AG09319 (cell line): ENCODE measurements at places on chromosomes 1 and 21.

GRCh38 chr1:179807291-179807690, 64.2 kb downstream of the FAM163A start:
- no peak for DNase-seq

DNA sequence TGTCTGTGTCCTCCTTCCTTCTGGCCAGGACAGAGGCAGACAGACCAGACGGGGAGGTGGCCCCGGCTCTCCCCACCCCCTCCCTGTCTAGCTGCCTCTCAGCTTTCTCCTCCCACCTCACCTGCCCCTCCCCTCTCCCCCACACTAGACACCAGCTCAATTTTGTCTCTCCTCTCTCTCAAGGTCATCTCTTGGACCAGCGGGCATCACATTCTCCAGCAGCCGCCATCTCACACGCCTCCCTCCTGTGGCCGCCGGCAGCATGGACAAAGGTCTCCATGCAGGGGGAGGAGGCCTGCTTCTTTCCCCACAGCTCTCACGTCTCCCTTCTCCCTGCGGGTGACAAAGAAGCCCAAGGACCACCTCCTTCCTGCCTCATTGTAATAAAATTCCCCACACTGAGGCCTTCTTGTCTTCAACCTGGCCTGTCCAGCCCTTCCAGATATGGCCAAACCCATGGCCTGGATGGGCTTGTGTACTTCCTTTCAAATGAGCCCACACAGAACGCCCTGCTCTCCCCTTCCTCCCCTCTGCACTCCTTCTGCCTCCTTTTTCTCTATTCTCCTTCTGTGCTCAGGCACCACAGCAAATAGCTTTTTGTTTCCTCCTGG, 14.6 kb downstream of the OPTC start:
- DNase-seq, result no peak

GRCh38 chr1:3633344-3634058, 8.7 kb downstream of the TPRG1L start:
- DNase-seq, result no peak

GRCh38 chr1:66452162-66452561, 81.8 kb upstream of the SGIP1 start:
- DNase-seq, result no peak

- no peak for DNase-seq
Measured at GRCh38 chr1:155984341-155984740, 6.0 kb upstream of the ARHGEF2 start.

DNA sequence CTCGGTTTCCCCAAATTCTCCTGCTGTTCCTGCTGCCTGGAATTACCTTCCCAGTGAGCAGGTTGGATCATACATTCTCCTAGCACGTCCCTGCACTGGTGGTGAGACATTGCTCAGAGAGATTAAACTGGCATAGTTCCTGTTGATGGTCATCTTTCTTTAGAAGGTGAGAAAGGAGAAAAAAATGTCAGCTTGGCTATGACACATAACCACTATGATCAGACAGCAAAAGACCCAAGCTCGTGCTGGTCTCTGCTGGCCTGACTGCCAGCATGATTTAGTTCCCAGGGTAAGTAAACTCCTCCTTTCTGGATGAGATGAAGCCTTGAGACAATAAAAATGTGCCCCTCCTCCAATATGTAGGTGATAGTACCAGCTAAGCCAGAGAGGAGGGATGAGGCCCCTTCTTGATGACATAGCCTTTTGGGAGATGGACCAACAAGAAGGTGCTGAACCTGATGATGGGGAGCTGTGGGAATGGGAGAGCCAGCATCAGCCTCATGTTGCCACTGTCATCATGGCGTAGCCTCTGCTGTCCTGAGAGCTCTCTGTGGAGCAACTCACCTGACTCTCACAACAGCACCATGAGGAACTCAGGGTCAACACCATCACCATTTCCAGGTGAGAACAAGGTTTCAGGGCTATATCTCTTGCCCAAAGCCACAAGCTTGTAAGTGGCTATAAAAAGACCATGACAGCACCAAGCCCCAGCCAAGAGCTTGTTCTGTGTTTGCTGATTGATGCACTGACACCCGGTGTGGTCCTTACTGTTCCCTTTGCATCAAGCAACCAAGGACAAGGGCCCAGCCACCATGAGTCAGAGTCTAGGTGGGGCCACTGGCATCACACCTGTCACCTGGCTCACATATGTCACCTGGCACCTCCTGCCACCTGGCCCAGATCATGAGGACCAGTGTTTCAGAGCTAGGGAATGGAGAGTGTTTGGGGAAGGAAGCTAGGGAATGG, 200.0 kb downstream of the MATN1 start:
- no peak for DNase-seq

DNA sequence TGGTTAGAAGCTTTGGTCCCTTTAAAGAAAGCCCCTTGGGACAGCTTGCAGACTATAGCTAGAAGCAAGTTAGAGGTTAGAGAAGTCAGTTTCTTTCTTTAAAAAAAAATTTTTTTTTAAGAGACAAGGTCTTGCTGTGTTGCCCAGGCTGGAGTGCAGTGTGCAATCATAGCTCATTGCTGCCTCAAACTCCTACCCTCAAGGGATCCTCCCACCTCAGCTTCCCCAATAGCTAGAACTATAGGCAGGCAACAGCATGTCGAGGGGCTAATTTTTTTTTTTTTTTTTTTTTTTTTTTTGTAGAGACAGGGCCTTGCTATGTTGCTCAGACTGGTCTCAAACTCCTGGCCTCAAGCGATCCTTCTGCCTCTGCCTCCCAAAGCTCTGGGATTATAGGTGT, 44.2 kb upstream of the ZNF326 start:
- DNase-seq, result no peak

- DNase-seq, result no peak
Measured at GRCh38 chr1:174068000-174068399, 45.8 kb upstream of the RC3H1 start.

DNA sequence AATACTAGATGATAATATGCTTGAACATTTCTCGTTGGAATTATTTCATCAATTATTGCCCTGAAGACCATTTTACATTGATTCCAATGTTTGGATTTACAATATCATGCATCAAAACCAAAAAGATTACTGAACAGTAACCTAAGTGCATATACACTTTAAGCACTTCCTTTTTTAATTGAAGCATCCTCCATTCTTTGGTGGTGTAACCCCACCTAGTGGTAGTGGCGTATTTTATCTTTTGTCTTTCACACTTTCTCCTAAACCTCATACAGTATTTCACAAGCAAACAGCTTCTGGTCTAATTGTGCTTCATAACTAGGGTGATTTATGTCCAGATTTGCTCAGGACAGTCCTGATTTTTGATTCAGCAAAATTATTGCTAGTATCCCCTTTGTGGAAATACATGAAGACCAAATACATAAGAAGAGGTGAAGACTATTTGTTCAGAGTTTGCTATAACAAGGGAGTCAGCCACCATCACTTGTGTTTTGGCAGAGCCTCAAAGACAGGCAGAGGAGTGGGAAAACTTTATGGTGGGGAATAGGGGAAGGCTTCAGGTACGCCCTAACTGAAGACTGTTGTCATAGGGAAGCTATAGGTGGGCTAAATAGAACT, 3.4 kb upstream of the NVL start:
- no peak for DNase-seq

DNA sequence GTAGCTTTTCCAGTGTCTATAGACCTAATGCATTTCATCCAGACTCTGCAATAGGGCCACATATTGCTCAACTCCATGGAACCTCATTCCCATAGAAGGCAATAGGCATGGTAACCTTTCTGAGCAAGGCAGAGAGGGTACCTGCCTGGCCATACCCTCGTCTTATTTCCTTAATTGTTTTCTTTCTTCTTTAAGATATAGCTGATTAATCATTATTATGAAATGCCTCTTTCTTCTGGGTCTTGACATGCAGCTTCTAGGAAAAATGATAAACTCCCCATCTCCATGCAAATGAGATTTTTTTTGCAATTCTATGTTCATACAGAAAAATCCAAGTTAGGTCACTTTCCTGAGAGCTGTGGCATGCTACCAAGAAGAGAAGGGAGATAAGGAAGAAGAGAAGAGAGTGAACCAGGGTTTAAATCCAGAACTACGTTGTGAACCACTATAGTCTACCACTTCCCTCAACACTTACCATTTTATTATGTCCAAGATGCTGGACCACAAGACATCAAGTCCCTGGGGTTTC, 33.0 kb upstream of the IL20 start:
- no peak for DNase-seq

DNA sequence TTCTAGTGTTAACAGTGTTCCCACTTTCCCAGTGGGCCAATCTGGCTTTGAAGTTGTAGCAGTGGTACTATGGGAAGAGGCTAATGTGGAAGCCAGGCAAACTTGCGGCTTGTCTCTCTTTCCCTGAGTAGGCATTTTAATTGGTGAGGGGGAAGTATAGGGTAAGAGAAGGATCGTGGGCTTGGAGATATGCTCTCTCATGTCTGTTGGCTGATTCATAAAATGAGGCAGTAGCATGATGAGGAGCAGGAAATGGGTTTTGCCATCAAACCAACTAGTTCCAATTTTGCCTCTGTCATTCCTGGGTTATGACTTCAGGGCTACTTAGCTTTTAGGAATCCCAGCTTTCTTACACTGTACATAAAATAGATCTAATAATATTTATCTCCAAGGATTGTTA, 12.1 kb downstream of the C8A start:
- DNase-seq, result peak; percentile 29

DNA sequence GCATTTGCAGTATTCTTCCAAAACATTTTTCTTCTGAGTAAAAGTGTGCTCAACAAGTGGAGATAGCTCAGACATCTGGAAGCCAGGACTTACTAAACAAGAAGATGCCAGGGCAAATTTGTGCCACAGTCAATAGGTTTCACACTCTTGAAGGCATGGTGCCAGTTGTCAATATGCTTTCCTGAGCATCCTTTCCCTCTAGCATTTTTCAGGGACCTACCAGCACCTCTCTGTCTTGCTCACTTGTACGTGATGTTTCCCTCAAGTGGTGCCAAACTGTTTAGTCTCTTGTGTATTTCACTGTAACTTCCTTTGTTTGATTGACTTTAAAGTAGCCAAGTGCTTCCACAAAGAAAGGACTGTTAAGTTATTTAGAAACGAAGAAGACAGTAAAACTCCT, 194.0 kb upstream of the SGIP1 start:
- no peak for DNase-seq

- no peak for DNase-seq
Measured at GRCh38 chr1:30936541-30937171, 28.1 kb upstream of the SDC3 start.

GRCh38 chr1:7491818-7492173, 279.3 kb upstream of the VAMP3 start:
- DNase-seq, result no peak

DNA sequence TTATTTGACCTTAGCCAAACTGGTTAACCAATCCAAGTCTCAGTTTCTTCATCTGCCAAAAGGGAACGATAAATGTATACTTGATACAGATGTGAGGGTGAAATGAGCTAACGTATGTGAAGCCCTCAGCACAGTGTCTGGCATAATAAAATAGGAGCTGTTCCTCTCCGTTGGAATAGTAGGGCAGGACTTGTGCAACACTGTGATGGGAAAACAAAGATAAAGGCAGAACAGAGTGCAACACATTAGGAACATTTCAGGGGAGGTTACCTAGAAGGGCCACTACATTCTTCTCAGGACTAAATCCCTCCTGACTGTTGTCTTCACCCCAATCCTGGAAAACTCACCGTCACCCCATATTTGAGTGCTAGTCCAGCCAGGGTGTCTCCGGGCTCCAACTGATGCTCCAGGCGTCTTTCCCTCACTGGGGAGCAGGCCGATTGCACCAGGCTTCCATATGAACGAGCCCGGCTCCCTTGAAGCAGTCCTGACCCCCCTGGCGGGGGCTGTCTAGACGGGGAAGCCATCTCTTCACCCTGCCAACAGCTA, 896 bp downstream of the LYSMD1 start:
- no peak for DNase-seq

GRCh38 chr21:33640697-33641351, 717 bp downstream of the CRYZL1 start:
- DNase-seq, result no peak

DNA sequence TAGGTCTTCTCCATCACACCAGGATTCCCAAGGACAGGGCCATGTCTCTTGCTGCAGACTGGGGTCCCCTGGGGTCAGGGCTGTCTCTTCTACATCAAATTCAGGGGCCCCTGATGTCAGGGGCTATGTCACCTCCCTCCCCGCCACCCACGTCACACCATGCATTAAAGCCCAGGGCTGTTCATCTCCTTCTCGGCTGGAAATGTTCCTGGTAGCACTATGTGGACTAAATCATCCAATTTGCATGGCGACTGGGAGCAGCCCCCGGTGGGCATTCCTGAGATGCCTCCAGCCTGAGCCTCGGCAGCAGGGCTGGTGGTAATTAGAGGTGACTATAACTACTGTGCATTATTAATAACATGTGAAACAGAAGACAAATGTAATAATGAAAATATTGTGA, 151.7 kb upstream of the HMGB4 start:
- no peak for DNase-seq

- peak; percentile 91 for DNase-seq
Measured at GRCh38 chr1:15028102-15028501, 125.4 kb upstream of the TMEM51 start.

- no peak for DNase-seq
Measured at GRCh38 chr1:90724361-90724760, 7.3 kb upstream of the BARHL2 start.

GRCh38 chr21:36235058-36235582, 78.5 kb downstream of the DOP1B start:
- DNase-seq, result no peak

- DNase-seq, result no peak
Measured at GRCh38 chr1:81808760-81809159, 8.0 kb downstream of the ADGRL2 start.

- no peak for DNase-seq
Measured at GRCh38 chr1:201614262-201615015, 75.5 kb downstream of the NAV1 start.

GRCh38 chr1:113545210-113545609, 154.9 kb downstream of the MAGI3 start:
- DNase-seq, result no peak

DNA sequence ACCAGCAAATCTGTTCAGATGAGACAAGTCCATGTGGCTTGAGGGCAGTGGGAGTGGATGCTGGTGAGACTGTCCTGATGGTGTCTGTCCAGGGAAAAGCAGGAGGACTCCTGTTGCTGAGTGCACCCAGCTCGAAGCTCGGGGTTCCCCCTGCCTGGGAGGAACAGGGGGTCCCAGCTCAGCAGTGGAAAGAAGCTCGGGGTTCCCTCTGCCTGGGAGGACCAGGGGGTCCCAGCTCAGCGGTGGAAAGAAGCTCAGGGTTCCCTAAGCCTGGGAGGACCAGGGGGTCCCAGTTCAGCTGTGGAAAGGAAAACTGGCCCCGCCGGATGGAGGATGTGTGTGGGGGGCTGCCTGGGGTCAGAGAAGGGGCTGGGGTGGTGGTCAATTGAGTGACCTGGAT, 39.1 kb downstream of the CRYAA start:
- no peak for DNase-seq

GRCh38 chr1:3773572-3774275, 1.2 kb downstream of the SMIM1 start:
- no peak for DNase-seq

DNA sequence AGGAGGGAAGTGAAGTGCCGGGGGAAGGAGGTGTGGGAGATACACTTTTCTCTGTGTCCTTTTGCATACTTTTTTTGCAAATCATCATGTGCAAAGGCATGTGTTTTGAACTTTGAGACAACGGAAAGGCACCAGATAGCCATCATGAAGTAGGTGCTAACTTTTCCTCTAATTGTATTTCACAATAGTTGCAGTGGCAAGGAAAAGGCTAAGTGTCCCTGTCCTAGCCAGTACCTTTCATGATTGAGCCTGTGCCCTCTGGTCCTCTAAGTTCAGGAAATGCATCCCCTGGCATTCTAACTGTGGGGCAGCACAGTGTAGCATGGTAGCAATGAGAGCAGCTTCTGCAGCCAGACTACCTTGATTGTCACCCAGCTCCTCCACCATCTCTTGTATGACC, 186.2 kb downstream of the ADSS2 start:
- DNase-seq, result no peak
